Left ventricle myocardium superior (tissue), 1 donor: ENCODE measurements at places on chromosomes 11 and 22. TPM values are rescaled to one million over a fixed set of nuclear protein-coding genes. Genes with fewer than 3 reads are reported as not detected.

- no peak for DNase-seq
Measured at GRCh38 chr11:114819028-114819427, 140.7 kb downstream of the NXPE2 start.

GRCh38 chr22:17430412-17430811, 61.2 kb downstream of the CECR2 start:
- DNase-seq = no peak

The LAYN gene
- 3.8 TPM for total RNA-seq

GRCh38 chr22:29270475-29271271, 2.6 kb downstream of the EWSR1 start:
- DNase-seq = no peak

The CBLIF gene
- total RNA-seq = not detected

DNA sequence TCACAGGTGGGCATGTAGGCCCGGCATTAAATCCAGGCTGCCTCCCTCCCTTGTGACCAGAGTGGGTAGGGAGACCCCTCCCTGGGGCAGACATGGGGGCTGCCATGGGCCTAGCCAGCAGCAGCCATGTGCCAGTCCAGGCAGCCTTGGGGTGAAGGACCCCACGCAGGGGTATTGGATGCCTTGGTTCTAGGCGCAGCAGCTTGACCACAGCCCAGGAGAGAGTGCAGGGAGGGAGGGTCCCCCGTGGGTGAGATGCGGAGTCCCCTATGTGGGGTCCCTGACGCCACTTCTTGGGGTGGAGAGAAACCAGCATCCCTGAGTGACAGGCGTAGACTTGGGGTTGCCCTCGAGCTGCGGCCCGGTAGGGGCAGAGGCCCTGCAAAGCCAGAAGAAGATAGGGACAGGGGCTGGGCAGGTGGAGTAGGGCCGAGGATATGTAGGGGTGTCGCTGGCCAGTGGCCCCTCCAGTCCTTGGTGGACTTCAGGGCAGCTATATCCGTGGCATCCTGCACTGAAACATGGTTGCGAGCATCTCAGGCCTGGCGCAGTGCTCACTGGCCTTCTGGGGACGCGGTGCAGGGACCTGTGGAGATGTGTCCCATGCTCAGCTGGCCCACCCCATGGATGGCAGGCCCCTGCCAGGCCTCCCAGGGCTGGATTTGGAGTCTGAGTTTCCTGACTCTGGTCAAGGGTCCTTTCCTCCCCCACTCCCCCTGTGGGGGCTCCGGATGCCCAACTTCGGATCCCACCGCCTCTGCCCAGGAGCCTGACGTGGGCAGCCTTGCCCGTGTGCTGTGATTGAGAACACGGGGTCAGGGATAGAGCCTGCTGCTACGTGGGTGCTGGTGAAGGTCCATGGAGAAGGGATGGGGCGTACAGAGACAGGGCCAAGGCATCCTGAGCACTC, 1179.8 kb downstream of the BRD1 start:
- peak; percentile 9 for DNase-seq

The CTSW gene
- total RNA-seq = 1.1 TPM

The TIGD3 gene
- 0.97 TPM for total RNA-seq

The GPHA2 gene
- not detected for total RNA-seq

DNA sequence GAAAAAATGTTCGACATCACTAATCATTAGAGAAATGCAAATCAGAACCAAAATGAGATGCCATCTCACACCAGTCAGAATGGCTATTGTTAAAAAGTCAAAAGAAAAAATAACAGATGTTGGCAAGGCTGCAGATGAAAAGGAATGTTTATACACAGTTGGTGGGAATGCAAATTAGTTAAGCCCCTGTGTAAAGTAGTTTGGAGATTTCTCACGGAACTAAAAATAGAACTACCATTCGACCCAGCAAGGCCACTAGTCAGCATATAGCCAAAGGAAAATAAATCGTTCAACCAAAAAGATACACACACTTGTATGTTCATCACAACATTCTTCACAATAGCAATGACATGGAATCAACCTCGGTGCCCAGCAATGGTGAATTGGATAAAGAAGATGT, 503.2 kb downstream of the OPCML start:
- no peak for DNase-seq

- DNase-seq = no peak
Measured at GRCh38 chr11:68037411-68038225, 1.2 kb upstream of the TCIRG1 start.

The CERK gene
- 87.5 TPM for total RNA-seq

The KREMEN1 gene
- total RNA-seq = 68.2 TPM

The TRIM68 gene
- total RNA-seq = 10.6 TPM

The NRXN2 gene
- 0.97 TPM for total RNA-seq

DNA sequence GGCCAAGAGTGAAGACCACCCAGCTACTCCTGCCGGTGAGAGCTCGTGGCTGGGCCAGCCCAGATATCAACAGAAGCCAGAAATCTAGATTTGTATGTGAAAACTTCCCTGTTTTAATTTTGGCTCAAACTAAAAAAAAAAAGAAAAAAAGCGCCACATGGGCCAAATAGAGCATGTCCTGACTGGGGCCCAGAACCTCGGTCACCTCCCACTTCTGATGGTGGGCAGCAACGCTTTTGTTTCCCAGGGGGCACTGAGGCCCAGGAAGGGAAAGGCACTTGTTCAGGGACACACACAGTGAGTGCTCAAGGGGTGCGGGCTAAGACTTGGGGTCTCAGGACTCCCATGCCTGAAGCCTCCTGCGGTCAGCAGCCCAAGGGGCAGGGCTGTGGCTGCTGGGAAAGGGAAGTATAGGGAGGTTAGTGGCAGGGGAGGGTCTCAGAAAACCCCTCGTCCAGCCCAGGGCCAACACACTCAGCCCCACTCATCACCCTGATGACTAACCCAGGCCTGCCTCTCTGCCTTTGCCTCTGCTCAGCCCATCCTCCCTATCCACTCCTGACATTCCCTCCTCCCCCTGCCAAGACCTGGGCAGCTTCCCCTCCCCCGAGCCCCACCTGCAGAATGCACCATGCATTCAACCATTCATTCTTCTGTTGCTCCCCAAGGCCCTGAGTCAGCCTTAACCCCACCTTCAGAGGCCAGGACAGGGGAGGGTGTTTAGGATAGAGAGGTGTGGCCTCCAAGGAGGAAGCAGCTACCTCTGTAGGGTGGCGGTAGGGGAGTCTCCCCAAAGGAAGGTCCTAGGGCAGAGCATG, 30.0 kb upstream of the TCF20 start:
- no peak for DNase-seq

The BLID gene
- not detected for total RNA-seq

GRCh38 chr11:72815110-72815618, 953 bp downstream of the ATG16L2 start:
- DNase-seq = no peak

GRCh38 chr11:99545616-99546015, 524.9 kb downstream of the CNTN5 start:
- DNase-seq = no peak

DNA sequence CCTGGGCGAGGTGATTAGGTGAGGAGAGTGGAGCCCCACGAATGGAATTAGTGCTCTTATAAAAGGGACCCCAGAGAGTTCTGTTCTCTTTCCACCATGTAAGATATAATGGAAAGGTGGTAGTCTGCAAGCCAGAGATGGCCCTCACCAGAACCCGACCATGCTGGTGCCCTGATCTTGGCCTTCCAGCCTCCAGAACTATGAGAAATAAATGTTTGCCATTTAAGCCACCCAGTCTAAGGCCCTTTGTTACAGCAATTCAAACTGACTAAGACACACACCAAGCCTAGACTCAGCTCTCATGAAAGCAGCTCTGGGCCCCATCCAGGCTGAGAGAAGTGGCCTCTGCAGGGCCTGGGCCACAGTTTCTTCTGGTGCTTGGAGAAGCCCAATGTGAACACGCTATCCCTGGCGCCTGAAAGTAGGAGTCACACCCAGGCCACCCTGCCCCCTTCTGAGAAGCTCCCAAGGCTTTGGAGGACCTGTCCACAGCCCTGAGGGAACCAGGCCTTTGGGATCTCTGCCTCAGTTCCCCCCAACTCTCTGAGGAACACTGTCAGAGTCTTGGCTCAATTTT, 35.3 kb upstream of the LYVE1 start:
- DNase-seq = no peak

- no peak for DNase-seq
Measured at GRCh38 chr11:17645190-17645970, 74.0 kb upstream of the MYOD1 start.

GRCh38 chr22:33829546-33830280, 90.6 kb downstream of the LARGE1 start:
- DNase-seq = no peak

DNA sequence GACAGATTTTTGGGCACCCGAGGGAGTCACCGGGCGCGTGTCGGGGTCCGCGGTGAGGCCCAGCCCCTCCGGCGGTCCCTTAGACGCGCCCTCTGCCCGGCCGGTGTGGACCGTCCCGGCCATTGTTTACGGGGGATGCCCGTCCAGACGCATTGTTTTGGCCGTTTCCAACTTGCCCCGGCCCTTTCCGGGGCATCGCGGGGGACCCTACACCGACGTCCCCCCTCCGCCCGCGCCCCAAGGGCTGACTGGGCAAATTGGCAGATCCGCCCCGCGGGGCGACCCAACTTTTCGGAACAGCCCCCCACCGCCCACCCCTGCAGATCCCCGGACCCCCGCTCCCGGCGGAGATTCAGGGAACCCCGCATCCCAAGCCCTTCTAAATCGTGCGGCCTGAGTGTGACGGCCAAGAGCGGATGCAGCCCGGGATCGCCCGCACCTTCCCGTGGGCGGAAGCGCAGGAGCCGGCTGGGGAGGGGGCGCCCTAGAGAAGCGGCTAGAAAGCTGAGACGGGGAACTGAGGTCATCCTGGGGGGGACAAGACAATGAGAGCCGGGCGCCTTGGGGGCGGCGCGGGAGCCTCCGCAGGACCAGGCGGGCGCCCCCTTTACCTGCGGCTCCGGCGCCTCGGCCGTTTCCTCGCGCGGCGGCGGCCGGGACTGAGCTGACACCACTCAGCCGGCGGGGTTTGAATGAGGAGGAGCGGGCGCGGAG, 17.1 kb upstream of the CCT8L2 start:
- DNase-seq = no peak

The MS4A12 gene
- not detected for total RNA-seq

The PHOX2A gene
- not detected for total RNA-seq
